ENCODE measurements at places on chromosomes 5 and 9. TPM values are rescaled to one million over a fixed set of nuclear protein-coding genes. Genes with fewer than 3 reads are reported as not detected.

- H3K4me3 ChIP-seq, result peak within 1 kb of the TSS; percentile 76
- peak; percentile 76 for DNase-seq
- H3K36me3 ChIP-seq, result no peaks in the 10 kb centered on the region
- H3K4me1 ChIP-seq, result peaks cover 37% of the 10 kb centered on the region
- H3K27me3 ChIP-seq, result no peaks in the 10 kb centered on the region
Observed at GRCh38 chr5:115601701-115602590, at the start of gene TICAM2. Gene TICAM2, minus strand, starts transcription at chr5:115602479. Its CDS starts 21,223 bp downstream, at chr5:115581256.

DNA sequence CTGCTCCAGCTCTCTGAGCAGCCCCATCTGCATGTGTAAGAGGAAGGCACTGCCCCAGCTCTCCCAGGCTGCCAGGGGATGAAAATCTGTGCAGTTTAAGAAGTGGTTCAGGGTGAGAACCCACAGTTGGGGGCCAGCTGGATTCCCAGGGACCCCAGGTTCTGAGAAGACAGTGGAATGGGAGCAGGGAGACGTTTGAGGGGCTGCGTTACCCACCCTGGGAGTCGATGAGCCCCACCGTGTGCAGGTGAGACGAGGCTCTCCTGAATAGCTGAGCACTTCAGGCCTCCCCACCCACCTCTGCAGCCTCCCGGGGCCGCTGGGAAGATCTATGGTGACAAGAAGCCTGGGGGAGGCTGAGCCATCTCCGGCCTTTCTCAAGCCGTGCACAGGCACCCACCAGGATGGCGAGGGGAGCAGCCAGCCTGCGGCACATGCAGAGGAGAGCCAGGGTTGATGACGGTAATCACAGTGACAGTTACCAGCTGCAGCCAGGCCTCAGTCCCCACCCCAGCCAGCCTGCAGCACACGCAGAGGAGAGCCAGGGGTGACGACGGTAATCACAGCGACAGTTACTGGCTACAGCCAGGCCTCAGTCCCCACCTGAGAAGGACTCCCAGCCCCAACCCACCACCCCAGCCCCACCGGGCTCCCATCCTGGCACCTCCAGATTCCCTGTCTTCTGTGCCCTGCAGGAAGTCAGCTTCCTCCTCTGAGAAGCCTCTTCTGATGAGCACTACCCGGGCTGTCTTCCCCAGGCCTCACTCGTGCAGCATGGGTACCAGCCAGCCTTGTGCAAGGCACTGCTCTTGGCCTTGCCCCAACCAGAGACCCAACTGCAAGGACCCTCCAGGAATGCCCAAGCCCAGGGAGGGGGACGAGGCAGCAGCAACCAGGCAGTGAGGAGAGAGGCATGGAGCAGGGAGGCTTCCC, 150.8 kb upstream of the PPP1R26 start:
- peak; percentile 33 for DNase-seq
- no peak overlapping the region for H3K27ac ChIP-seq
- no peak overlapping the region for H3K4me3 ChIP-seq
- H3K27me3 ChIP-seq, result peaks cover 6% of the 10 kb centered on the region
- no peaks in the 10 kb centered on the region for H3K4me1 ChIP-seq
- H3K36me3 ChIP-seq, result no peaks in the 10 kb centered on the region

- DNase-seq, result no peak
- no peak overlapping the region for H3K4me3 ChIP-seq
- no peaks in the 10 kb centered on the region for H3K27me3 ChIP-seq
- no peak overlapping the region for H3K27ac ChIP-seq
- H3K4me1 ChIP-seq, result peaks cover 15% of the 10 kb centered on the region
Observed at GRCh38 chr9:18707061-18707461, 233.1 kb downstream of the ADAMTSL1 start.

DNA sequence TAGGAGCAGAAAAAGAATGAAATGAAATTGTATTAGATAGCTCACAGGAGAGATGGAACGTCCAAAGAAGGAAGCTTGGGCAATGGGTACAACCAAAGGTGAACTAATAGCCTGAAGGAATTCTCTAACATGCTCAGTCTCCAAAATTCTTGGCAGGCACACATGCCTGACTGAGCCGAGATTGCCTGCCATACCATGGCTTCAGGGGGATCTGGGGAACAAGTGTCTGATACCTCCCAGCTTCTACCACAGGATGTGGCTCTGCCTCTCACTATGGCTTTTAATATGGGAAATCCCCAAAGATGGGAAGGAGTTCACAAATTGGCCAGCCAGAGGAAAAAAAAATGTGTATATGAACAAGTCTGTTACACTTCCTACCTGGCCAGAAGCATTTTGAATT, 3.6 kb upstream of the PALM2AKAP2 start:
- no peaks in the 10 kb centered on the region for H3K36me3 ChIP-seq
- no peak overlapping the region for H3K4me3 ChIP-seq
- H3K4me1 ChIP-seq, result peaks cover 8% of the 10 kb centered on the region
- H3K27ac ChIP-seq, result no peak overlapping the region
- peaks cover 14% of the 10 kb centered on the region for H3K27me3 ChIP-seq
- DNase-seq, result no peak

DNA sequence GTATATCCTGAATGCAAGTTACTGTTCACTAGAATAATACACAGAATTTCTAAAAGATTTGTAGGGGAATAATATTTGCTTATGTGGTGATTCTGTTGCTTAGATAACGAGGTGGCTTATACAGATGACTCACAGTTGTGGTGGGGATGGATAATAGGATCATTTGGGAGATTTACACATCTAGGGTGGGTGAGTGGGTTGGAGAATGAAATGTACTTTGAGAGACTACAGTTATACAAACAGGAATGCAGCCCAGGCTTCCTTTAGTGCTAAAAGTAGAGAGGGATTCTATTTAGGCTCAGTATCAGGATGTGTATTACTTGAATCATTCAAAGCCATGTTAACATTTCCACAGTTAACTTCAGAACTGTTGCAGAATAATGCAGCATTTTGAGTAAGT, 1.8 kb downstream of the CTXN3 start:
- H3K36me3 ChIP-seq, result no peaks in the 10 kb centered on the region
- no peak overlapping the region for H3K27ac ChIP-seq
- H3K4me3 ChIP-seq, result no peak overlapping the region

DNA sequence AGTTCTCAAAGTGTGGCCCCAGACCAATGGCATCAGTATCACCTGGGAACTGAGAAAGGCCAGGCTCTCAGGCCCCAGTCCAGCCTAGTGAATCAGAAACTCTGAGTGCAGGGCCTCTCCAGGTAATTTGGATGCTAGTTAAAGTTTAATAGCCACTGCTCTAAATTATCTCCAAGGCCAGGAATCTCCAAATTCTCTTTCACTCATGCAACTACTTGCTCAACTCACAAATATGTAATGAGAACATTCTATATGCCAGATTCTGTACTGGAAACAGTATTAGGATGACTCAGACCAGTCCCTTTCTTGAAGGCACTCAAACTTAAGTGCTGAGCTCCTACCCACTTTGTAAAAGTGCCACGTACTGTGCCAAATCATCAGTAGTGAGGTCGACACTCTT, 84.6 kb downstream of the PAPPA start:
- DNase-seq, result no peak
- H3K27ac ChIP-seq, result no peak overlapping the region
- H3K4me3 ChIP-seq, result no peak overlapping the region
- H3K36me3 ChIP-seq, result no peaks in the 10 kb centered on the region
- H3K4me1 ChIP-seq, result peaks cover 4% of the 10 kb centered on the region

DNA sequence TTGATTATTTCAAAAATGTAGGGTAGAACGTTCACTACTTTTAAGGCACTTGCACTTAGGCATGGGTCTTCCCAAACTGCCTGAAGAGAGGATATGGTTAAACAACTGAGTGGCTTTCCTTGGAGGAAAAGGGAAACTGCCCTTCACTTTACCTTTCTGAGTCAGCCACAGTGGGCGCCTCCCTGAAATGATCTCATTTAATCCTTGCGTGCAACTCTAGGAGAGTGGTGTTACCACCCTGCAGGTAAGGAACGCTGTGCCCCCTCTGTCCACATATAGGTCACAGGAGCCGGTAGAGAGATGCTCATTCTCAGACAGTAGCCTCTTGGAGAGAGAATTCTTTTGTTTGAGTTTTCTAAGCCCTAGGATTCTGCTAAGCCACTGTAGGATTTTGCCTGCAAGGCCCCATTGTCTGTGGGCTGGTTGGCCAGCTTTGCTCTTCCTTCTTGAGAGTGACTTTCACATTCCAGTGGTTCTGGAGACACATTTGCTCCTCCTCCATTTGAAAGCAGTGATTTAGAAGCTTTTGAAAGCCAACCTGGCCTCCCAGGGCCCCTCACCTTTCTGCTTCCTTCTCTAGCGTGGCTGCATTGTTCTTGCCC, 110.3 kb upstream of the CTSL start:
- peaks cover 70% of the 10 kb centered on the region for H3K4me1 ChIP-seq
- H3K27ac ChIP-seq, result peak overlapping the region; percentile 53
- no peak overlapping the region for H3K4me3 ChIP-seq

DNA sequence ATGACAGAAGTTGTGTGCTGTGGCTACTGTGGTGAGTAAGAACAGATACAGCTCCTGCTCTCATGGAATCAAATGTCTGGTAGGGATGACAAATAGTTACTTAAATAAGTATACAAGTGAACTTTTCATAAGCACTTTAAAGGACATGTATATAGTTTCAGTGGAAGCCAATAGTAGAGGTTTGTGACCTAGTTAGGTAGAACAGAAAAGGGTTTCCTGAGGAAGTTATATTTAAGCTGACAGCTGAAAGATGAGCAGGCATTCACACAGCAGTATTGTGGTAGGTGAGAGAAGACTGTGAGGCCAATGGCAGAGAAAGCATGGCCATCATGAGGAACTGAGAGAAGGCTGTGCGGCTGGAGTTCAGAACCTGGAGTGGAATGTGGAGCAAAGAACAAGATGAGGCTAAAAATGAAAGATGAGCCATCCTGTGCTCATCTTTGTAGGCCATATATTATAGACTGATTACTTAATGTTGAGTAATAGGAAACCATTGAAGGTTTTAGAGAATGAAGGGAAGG, 15.4 kb downstream of the FAM174A start:
- H3K36me3 ChIP-seq, result no peaks in the 10 kb centered on the region
- DNase-seq, result no peak
- H3K27ac ChIP-seq, result no peak overlapping the region
- no peak overlapping the region for H3K4me3 ChIP-seq

DNA sequence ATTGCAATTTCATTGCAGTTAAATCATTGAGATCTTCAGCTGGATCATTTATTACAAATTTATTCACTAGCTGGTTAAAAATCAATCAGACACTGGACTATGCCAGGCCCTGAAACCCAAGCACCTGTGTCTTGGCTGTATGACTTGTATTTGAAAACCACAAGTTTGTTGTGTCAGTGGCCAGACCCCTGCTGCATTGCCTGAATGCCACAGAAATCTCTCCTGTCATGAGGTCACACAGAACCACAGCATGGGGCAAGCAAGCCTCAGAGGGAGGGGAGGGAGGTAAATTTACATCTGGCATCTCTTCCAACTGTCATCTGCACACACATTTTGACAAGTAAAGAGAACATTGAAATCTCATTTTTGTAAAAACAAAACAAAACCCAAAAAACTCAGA, 90.0 kb downstream of the ARRDC3 start:
- no peaks in the 10 kb centered on the region for H3K36me3 ChIP-seq
- H3K4me3 ChIP-seq, result no peak overlapping the region
- no peak for DNase-seq
- no peaks in the 10 kb centered on the region for H3K4me1 ChIP-seq

DNA sequence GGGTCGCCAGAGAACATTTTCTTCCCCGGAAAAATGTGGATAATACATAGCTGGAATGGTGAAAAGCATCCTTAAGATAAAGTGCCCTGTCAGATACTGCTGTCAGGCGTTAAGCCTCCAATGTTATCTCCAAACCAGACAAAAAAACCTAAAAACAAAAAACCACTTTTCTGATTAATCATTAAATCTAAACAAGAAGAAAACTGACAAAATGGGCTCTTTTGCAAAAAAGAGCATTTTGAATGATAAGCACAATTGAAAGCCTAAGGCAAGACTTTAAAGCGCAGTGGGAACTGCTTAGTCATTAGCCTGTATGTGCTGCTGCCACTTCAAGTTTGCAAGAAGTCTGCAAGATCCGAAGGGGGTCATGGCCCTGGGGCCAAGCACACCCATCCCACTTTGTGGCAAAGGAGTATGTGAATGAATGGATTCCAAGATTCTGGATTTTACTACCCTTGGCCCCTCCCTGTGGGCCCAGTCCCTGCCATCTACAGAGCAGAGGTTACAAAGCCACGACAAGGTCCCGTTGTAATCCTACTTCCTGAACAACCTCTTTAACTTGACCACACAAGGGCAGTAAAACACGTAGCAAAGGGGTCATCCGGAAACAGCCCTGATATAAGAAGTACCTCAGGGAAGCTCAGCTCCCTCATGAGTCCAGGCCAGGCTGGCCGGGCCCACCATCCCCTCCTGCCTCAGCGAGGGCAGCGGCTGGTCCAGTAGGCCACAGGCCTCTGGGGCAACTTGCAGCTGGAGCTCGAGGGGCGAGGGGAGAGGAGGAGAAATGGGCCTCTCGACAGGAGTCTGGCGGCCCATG, 29.7 kb downstream of the SHB start:
- DNase-seq, result no peak
- peak overlapping the region; percentile 39 for H3K27ac ChIP-seq
- H3K4me3 ChIP-seq, result no peak overlapping the region
- H3K27me3 ChIP-seq, result no peaks in the 10 kb centered on the region
- no peaks in the 10 kb centered on the region for H3K36me3 ChIP-seq

DNA sequence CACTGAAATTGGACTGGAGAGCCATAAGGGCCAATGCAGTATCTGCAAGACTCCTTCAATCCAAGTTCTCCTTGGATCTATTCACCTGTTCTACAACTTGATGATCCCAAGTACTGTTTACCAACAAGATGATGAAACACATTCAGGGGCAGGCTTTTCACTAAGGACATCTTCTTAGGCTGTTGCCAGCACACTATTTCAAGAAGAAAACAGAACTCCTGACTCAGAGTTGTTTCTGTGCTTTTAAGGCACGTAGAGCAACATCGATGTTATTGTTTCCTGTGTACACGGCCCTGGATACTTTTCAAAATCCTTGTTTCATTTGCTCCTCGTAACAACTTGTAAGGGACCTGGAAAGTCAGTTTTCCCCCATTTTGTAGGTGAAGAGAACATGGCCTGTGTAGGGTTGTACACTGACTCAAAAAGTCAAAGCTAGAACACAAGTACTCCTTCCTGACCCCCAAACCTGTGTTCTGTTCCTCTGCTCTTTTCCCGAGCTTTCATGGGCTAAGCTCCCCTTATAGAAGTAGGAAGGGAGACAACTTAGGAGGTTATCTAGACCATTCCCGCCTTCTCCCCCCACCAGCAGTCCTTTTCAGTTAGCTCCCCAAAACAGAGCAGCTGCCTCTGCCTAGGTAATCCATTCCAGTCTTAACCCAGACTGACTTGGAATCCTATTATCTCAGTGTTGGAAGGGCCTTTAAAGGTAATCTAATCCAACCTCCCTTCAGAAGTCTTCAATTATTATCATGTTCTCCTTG, 5.2 kb upstream of the MGAT1 start:
- H3K4me1 ChIP-seq, result peaks cover 80% of the 10 kb centered on the region
- H3K4me3 ChIP-seq, result peak overlapping the region; percentile 78
- peak overlapping the region; percentile 15 for H3K27ac ChIP-seq
- H3K27me3 ChIP-seq, result no peaks in the 10 kb centered on the region
- no peak for DNase-seq

Gene MLANA
- total RNA-seq, result not detected

Gene ATOX1
- 68.2 TPM for total RNA-seq

Data from lower lobe of right lung (tissue), 2 donors.